Progenitor cell of endocrine pancreas (in vitro differentiated cells): ENCODE measurements at places on chromosomes 7 and 10. TPM values are rescaled to one million over a fixed set of nuclear protein-coding genes. Genes with fewer than 3 reads are reported as not detected.

Gene NUPR2
- total RNA-seq = not detected in 2 replicates

Gene ADIRF
- not detected in 2 replicates for total RNA-seq

Gene NUTM2E
- total RNA-seq = 0.36 and 0.40 TPM in 2 replicates

Gene TFPI2
- 1.7 and 2.6 TPM in 2 replicates for total RNA-seq

Gene ATP6V0A4
- 0.50 and 0.89 TPM in 2 replicates for total RNA-seq

Gene CHAT
- total RNA-seq = 0.36 TPM in 1 of 2 replicates, not detected in the other

Gene FGF8
- total RNA-seq = 0.69 and 2.4 TPM in 2 replicates

Gene CPN1
- total RNA-seq = 4.1 and 4.5 TPM in 2 replicates

Gene MMP21
- not detected in 2 replicates for total RNA-seq

Gene CACUL1
- total RNA-seq = 58.5 and 63.0 TPM in 2 replicates

Gene ACSM6
- not detected in 2 replicates for total RNA-seq

Gene DCLRE1A
- 9.8 and 11.1 TPM in 2 replicates for total RNA-seq

Gene EBLN1
- not detected in 2 replicates for total RNA-seq
